ENCODE measurements at places on chromosomes 12 and 14. TPM values are rescaled to one million over a fixed set of nuclear protein-coding genes. Genes with fewer than 3 reads are reported as not detected.

DNA sequence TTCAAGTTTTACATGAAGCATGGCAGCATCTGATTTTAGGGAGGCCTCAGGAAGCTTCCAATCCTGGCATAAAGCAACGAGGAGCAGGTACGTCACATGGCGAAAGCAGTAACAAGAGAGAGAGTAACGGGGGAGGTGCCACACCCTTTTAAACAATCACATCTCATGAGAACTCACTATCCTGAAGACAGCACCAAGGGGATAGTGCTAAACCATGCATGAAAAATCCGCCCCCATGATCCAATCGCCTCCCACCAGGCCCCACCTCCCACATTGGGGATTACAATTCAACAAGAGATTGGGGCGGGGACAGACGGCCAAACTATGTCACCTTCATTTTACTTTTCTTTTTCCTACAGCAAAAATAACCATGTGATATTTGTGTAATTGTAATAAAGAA lies 7.2 kb upstream of the MAP3K9 start:
- H3K36me3 ChIP-seq = no peaks in the 10 kb centered on the region
- no peak for DNase-seq
- H3K4me1 ChIP-seq = no peaks in the 10 kb centered on the region
- no peak overlapping the region for H3K4me3 ChIP-seq
- H3K27ac ChIP-seq = no peak overlapping the region

The CMKLR1 gene
- 27.1 TPM for total RNA-seq

The FMNL3 gene
- 7.4 TPM for total RNA-seq

The MED6 gene
- total RNA-seq = 33.6 TPM

- H3K27ac ChIP-seq = no peak overlapping the region
- no peaks in the 10 kb centered on the region for H3K27me3 ChIP-seq
- no peaks in the 10 kb centered on the region for H3K36me3 ChIP-seq
Measured at GRCh38 chr12:106839333-106839732, 64.9 kb downstream of the RIC8B start.

DNA sequence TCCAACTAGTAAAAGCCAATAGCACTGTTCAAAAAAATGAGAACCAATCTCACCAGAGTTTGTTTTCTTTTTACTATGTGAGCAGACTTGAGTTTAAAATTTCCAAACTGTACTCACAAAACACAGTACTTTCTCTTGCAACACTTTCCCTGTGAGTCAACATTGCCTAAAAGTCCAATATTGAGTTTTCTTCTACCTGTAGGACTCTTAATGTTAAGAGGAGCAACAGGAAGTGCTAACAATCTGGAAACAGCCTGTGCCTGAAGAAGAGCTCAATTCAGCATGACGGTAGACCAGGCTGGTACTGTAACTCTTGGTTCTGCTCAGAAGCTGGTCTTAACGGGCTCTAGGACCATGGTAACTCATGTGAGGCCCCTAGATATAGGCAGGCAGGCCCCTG lies 144.3 kb downstream of the MED13L start:
- no peaks in the 10 kb centered on the region for H3K36me3 ChIP-seq
- DNase-seq = no peak
- H3K27ac ChIP-seq = no peak overlapping the region
- H3K27me3 ChIP-seq = no peaks in the 10 kb centered on the region
- peaks cover 3% of the 10 kb centered on the region for H3K4me1 ChIP-seq

Data from uterus (tissue), 4 donors.